ENCODE measurements at places on chromosomes 16 and 17. TPM values are rescaled to one million over a fixed set of nuclear protein-coding genes. Genes with fewer than 3 reads are reported as not detected.

Gene KRTAP2-2
- total RNA-seq, result not detected

Gene PLA2G10
- not detected for total RNA-seq

Gene CSH1
- not detected for total RNA-seq

Gene C16orf74
- total RNA-seq, result 12.0 TPM

Gene ASPHD1
- total RNA-seq, result 1.5 TPM

Gene SDF2
- 36.9 TPM for total RNA-seq

Gene TMEM256
- 43.7 TPM for total RNA-seq

Gene OR3A3
- total RNA-seq, result not detected

Gene CORO6
- 8.3 TPM for total RNA-seq

Gene PLSCR3
- total RNA-seq, result 26.9 TPM

Gene SDR42E2
- not detected for total RNA-seq

Gene GNG13
- total RNA-seq, result not detected

DNA sequence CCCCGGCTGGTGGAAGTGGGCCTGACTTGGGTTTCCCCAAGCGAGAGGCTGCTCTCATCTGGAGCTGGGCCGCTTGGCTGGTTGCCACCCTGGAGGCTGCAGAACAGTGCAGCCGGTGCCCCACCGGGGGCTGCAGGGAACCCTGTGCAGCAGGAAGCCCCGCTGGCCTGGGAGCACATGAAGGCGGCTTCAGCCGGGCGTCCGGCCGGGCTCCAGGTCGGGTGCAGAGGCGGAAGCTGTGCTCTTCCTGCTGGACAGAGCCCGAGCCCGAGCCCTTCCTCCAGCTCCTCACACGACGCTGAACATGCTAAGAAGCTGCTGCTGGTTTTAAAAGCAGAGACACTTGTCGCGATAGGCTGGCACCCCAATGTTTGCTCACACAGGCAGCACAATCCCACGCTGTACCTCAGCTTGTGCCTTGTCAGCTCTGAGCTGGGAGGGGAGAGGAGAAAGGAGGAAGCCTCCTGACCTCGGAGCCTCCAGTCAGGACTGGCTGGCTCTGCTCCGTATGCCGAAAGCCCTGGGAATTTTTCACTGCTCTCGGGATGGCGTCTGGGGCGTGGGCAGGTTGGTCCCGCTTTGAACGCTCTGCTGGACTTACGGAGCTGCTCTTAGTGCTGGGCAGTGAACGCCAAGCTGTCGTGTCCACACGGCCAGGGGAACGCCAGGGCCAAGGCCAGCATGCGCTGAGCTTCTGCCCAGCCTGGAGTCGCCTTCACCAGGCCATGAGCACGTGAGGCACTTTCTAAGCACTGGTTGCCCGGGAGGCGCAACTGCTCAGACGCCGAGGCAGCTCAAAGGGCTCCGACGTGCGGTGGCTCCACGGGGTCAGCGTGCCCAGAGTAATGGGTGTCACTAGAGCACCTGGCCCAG lies 8.8 kb downstream of the CDK5R1 start:
- DNase-seq, result peak; percentile 30

- DNase-seq, result no peak
Observed at GRCh38 chr16:49526860-49527365, 153.3 kb downstream of the C16orf78 start.

DNA sequence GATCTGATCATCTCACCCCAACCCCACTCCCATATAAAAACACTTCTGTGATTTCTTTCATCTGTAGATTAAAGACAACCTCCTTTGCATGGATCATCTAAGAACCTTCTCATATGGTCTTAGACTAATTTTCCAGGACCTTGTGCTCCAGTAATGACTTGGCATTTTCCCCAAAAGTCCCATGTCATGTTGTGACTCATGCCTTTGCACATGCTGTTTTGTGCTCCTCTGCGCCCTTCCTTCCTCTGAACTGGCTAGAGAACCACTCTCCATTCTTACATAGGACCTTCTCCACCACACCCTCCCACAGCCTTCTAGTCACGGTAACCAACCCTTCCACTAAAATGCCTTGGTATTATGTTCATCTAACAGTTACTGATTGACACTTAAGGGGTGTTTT lies 99.5 kb upstream of the AXIN2 start:
- peak; percentile 64 for DNase-seq

- no peak for DNase-seq
Observed at GRCh38 chr16:77579351-77579891, 142.9 kb upstream of the NUDT7 start.

DNA sequence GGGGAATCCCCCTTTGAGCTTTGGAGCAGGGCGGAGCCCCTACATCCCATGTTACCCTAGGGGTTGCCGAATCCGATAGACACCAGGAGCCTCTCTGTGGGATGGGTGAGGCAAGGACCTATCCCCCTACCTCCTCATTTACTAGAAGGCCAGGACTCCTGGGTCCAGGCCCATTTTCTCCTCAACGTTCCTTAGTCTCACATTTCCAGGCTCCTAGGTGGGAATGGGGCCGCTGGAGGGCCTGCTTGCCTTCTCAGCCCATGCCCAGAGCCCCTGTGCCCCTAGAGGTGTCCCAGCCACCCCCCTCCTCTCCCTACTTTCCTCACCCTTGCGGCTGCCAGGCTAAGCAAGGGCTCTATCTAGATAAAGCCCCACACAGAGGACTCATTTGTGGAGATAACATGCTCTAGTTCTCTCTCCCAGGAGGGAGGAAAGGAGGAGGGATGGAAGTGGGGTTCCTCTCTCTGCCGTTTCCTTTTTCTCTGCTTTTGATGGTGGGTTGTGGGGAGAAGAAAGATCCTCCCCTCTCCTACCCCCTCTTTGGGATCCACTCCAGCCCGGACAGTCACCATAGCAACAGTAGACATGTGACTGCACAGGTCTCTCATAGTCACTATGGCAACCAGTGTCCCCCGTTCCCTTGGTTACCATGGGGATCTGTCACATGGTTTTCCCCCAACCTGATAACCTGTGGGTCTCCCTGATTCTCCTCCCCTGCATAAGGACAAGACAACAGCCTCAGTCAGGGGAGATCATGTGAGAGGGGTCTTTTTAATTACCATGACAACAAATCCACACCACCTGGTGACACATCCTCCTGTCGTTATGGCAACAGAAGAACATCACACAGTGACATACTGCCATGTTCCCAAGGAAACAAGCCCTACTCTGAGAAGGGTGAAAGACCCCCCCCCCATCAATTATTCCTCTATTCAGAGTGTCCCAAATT lies 5.2 kb downstream of the CACNA1G start:
- no peak for DNase-seq

- DNase-seq, result no peak
Observed at GRCh38 chr16:89034573-89034961, 57.6 kb upstream of the CBFA2T3 start.

GRCh38 chr17:56431736-56432135 lies 161.8 kb upstream of the NOG start:
- DNase-seq, result no peak

DNA sequence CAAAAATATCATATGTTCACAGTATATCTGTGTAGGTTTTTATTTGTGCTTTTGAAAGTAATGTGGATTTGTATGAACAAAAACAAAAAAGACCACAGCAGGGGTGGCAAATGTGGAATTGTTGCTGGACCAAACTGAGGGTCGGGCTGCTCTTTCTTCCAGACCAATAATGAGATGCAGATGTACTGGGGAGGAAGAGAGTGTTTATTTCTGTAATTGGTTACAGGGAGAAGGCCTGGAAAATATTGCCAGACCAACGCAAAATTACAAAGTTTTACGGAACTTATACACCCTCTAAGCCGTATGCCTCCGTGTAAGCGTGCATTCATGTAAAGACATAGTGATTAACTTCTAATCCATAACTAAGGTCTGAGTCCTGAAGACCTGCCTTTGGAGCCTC lies 353.9 kb upstream of the C16orf82 start:
- DNase-seq, result no peak

- no peak for DNase-seq
Observed at GRCh38 chr16:81614171-81614570, 164.9 kb upstream of the PLCG2 start.

- DNase-seq, result no peak
Observed at GRCh38 chr16:65967376-65967775, 399.1 kb upstream of the CDH5 start.

DNA sequence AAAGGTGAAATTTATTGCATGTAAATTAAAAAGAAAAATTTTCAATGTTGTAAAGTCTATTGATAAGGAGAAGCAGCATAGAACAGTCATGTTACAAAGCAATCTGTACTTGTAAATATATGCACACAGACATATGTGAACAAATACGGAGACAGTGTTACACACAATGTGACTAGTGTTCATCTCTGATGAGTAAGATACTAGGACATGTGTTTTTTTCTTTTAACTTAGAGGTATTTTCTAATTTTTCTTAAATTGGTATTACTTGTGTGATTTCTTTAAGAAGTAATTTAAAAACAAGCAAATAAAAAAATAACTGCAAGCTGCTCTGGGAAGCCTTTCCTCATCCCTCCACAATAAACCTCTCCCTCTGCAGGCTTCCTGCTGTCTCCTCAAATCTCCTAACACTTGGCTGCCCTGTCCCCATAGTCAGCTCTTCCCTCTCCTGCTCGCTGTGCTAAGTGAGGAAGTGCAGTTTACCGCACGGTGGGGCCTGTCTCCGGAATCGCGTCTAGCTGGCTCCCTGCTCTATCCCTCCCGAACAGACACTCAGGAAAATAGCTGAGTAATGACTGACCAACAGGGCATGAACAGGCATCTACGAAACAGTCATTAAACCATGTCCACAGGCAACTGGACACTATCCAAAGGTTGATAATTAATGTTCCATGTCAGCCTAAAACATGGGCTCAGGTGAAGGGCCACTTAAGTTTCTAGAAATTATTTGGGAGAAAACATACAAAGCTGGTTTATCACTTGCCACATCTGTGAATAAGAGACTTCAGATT lies 35.9 kb downstream of the CMTM4 start:
- peak; percentile 82 for DNase-seq

- DNase-seq, result no peak
Observed at GRCh38 chr16:85133290-85133599, 21.0 kb upstream of the CIBAR2 start.

GRCh38 chr17:72385475-72385874 lies 264.7 kb downstream of the SOX9 start:
- no peak for DNase-seq

DNA sequence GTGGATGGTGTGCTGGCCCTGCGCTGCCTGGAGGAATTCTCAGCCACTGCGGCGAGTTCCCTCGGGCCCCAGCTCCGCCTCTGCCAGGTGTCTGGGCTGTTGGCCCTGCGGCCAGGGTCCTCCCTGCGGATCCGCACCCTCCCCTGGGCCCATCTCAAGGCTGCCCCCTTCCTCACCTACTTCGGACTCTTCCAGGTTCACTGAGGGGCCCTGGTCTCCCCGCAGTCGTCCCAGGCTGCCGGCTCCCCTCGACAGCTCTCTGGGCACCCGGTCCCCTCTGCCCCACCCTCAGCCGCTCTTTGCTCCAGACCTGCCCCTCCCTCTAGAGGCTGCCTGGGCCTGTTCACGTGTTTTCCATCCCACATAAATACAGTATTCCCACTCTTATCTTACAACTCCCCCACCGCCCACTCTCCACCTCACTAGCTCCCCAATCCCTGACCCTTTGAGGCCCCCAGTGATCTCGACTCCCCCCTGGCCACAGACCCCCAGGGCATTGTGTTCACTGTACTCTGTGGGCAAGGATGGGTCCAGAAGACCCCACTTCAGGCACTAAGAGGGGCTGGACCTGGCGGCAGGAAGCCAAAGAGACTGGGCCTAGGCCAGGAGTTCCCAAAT lies 1.3 kb upstream of the TNFSF13 start:
- no peak for DNase-seq

DNA sequence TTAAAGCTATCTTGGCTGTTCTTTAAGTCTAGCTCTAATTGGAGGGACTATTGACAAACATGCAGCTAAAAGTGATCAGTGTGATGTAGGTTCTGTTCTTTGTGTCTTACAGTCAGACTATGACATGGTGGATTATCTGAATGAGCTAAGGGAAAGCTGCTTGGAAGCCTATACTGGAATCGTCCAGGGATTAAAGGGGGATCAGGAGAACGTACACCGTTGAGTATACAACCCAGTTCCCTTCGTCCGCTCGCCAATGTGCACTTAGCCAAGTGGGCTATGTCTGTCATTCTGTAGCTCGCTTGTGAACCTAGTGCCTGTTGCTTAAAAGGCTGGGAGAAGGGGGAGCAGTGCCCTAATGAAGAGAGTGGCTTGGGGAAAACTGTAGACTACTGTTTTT lies 15.8 kb upstream of the TBKBP1 start:
- no peak for DNase-seq

DNA sequence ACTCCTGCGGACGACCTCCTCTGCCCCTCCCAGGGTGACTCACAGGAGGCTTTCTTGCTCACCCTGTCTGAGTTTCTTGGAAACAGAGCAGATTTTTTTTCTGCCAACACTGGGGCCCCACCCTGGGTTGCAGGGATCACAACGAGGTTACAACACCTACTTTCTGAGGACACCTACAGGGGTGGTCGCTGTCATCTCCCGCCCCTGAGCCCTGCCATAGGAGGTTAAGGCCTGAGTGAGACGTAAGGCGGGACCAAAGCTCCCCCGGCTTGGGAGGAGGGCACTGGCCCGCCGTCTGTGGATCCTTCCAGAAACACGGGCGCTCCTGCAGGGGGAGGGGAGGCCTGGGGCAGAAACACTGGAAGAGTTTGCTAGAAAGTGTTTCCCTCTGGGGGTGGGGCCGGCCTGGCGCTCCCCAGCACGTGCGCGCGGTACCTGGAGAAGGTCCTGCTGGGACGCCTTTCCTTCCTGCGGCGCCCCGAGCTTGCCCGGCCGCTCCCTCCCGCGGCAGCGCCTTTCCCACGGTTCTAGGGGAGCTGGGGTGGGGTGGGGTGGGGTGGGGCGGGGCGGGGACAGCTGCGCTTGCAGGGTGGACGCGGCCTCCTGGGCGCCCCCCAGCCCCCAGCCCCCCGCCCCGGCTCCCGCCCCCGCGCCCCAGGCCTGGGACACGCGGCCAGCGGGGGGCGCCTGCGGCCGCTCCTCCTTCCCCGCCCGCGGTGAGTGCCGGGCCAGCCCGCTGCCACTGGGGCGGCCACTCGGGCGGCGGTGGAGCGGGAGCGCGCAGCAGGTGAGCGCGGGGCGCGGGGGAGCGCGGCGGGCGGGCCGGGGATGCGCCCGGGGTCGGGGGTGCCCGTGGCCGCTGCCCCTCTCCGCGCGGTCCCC lies 20.7 kb upstream of the ADCY7 start:
- DNase-seq, result peak; percentile 78

DNA sequence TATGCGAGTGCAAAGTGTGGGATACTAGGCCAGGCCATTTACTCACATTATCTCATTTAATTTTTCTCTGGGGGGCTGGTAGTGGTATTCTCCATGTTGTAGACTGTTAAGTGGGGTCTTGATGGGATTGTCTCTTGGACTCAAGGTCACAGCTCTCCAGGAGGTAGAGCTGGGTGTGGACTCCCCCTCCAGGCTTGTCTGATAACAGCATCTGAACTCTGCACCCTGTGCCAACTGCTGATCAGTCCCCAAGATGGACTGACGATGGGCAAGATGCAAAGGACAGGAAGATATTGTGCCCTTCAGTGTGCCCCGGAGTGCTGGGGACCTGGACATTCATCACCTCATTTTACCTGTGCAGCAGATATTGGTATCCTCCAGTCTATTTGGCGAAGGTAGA lies 147.8 kb downstream of the MSI2 start:
- no peak for DNase-seq
